ENCODE measurements at places on chromosomes 7 and 10. TPM values are rescaled to one million over a fixed set of nuclear protein-coding genes. Genes with fewer than 3 reads are reported as not detected.

STEAP1B gene
- 22.8 TPM for total RNA-seq

CCDC146 gene
- 0.98 TPM for total RNA-seq

LMTK2 gene
- total RNA-seq: 13.5 TPM

SYCE1 gene
- 0.78 TPM for total RNA-seq

FAM200A gene
- 7.2 TPM for total RNA-seq

SEPTIN14 gene
- total RNA-seq: not detected

SEMA3A gene
- 5.1 TPM for total RNA-seq

TEX36 gene
- not detected for total RNA-seq

NKX2-3 gene
- total RNA-seq: not detected

METTL27 gene
- 5.5 TPM for total RNA-seq

PRTFDC1 gene
- 7.0 TPM for total RNA-seq

CRPPA gene
- total RNA-seq: 1.1 TPM

SFTPA1 gene
- total RNA-seq: not detected

CALHM3 gene
- 0.39 TPM for total RNA-seq
